Effector CD8-positive, alpha-beta T cell (primary cell): ENCODE measurements at places on chromosomes 6 and 20.

DNA sequence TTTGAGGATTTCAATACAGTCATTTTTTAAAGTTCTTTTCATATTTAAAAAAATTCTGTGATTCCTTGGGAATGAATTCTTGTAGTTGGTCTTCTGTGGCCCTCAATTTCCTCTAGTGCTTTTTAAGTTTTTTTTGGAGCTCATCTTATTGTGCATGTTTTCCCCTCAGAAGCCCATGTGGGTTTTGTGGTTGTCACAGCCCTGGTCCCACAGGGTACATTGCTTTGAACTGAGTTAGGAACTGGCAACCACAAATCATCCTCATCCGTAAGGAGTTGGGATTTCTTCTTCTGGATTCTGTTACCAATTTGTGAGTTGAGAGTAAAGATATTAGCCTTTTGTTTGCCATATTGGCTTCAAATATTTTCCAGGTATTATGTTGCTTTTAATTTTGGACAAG, 89.9 kb downstream of the AKAP7 start:
- DNase-seq: no peak

- no peak for DNase-seq
These were observed 61.7 kb downstream of the RIPOR3 start for GRCh38 chr20:50629670-50630045.

- DNase-seq: no peak
These were observed 756.4 kb upstream of the MMS22L start for GRCh38 chr6:98039443-98039842.

DNA sequence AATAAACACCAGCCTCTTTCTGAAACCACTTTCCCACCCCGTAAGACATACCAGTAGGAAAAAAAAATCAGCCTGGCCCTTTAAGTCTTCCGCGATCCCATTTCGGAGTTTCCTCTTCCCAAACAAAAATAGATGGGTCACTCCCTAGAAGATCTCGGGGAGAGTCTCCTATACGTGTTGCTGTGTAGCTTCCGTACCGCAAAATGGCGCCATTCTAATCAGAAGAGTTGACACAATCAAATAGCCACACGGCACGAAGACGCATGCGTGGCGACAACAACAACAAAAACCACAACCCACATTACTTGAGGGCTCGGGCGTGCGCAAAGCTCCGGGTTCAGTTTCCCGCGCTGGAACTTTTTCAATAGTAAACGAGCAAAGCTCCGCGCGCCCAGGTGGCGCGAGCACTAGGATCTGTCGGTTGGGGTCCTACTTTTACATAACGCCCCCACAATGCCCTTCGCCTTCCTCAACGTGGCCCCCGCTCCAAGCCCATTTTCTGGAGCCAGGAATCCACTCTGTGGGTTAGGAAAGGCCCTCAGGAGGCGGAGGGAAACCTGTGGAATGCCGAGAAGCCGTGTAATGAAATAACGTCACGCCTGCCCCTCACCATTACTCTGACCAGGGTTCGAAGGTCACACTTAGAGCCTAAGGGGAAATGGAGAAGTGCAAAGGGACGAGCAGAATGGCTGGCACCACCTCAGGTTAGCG, at the start of gene GPANK1:
Gene GPANK1, minus strand, starts transcription at position 208 of the 711 bp plus-strand sequence. CDS start 519 bp downstream, outside the sequence.
- peak; percentile 82 for DNase-seq

DNA sequence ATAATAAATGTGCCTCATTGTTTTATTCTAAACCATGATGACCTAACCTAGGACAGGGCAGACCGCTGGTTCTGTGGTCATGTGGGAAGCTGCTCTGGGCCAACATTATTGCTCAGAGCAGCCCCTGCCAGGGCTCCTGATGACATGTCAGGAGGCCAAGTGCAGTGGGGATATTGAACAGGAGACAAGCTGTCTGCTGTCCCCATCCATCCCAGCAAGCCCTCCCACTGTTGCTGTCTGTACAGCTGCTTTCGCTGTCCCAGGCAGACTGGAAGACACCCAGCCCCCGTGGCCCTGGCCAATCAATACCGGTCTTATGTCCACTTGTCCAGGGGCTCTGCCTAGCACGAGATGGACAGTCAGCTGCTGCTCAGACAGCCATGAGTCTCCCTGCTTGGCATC, 43.2 kb upstream of the FNDC1 start:
- no peak for DNase-seq

DNA sequence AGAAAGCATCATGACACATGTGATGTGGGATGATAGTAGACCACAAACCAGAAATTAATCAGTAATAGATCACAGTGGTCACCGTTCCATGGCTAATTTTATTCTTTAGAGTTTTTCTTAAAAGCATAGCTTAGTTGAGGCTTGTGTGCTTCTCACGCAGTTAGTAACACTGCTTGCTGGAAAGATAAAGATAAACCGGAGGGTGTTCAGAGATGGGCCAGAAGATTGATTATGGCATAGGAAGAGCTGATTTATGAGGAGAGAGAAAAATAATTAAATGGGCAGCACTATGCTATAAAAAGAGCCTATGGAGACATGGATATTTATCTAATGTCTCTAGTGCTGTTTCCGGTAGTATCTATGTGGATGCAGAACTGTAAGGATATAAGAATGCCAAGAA, 173.6 kb downstream of the MMS22L start:
- no peak for DNase-seq

DNA sequence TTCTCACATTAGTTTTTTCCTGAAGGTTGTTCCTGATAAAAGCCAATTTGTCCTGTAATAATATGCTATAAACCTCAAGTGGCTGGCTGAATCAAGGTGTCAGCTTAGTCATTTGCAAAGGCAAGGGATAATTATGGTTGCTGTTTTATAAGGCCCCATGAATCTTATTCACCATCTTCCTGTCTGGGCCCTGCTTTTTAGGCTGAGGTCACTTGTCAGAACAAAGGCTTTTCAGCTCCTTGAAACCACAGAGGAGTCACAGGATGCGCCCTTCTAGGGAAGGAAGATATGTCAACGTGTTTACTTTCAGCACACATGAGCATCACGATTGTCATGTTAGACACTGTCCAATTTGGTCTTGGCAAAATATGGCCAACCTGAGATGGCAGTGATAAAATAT, 64.8 kb upstream of the NAA20 start:
- DNase-seq: no peak

GRCh38 chr20:49505518-49505917, 23.1 kb upstream of the KCNB1 start:
- DNase-seq: no peak

DNA sequence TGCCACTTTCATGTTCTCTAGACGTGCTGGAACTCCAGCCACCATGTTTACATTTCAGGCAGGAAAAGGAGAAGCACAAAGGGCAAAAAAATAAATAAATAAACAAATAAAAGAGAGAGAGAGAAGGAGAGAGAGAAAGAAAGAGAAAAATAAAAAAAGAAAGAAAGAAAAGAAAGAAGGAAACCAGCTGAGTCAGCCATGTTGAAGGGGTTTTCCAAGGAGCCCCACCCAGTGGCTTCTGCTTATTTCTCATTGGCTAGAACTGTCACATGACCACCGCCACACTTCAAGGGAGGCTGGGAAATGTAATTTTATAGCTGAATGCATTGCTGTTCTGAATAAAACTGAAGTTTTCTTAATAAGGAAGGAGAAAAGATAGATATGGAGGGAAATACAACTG, 71.1 kb downstream of the BFSP1 start:
- DNase-seq: no peak

DNA sequence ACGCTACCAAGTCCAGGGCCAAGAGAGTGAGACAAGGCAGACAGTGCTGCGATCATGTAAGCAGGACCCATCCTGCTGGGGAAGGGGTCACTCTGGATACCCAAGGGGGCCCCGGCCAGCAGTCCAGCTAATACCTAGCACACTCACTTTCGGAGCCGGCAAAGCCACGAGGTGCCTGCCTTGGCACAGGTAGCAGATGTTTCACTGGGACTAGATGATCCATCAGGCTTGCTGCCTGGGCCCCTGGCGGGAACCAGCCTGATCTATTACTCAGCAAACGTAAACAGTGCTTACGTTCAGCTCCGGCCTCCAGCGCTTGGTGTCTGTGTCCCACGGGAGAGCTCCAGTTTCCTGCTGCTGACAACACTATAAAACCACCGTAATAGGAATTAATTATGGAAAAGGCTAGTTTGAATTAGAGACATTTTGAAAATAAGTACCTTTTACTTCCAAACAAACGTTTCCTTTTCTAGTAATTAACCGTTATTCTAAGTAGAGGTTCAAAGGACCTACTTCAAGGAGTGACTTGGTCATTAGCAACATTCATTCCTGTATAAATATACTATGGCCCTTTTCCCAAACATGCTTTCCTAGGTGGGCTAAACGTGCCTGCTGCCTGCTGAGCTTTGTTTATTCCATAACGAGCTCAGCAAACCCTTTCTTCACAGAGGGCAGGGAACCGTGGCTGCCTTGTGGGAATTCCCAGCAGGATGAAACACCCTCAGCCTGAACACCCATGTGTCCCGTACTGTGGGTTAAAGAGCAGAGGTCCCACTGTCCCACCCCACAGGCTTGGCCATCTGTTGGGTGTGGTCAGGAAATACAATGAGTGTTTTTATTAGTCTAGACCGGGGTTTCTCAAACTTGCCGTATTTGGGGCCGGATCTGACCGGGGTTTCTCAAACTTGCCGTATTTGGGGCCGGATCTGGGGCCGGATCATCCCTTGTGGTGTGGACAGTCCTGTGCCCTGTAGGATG, 18.4 kb downstream of the SLC22A23 start:
- DNase-seq: no peak

DNA sequence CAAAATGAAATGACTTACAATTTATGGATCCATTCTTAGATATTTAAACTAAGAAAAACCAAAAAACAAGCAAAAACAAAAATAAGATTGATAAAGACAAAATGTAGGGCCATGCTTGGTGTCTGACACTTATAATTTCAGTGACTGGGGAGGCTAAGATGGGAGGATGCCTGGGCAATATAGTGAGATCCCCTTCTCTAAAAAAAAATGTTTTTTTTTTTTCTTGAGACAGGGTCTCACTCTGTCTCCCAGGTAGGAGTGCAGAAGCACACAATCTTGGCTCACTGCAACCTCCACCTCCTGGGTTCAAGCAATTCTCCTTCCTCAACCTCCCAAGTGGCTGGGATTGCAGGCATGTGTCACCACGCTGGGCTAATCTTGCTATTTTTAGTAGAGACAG, 92.4 kb downstream of the HFE start:
- DNase-seq: no peak

DNA sequence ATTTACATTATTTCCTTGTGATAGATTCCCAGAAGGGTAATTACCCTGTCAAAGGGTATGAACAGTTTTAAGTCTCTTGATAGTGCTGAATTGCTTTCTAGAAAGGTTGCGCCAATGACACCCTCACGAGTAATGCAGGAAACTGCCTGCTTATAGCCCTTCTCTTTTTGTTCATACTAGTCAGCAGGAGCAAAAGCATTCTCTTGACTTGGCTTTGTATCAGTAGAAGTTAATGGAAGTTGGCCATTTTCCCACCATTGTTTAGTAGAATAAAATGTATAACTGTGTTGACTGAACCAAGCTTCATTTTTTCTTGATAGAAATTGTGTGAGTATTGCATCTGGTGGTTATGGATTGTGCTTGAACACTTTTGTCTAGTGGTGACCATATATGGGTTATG, 100.1 kb downstream of the FARS2 start:
- no peak for DNase-seq

DNA sequence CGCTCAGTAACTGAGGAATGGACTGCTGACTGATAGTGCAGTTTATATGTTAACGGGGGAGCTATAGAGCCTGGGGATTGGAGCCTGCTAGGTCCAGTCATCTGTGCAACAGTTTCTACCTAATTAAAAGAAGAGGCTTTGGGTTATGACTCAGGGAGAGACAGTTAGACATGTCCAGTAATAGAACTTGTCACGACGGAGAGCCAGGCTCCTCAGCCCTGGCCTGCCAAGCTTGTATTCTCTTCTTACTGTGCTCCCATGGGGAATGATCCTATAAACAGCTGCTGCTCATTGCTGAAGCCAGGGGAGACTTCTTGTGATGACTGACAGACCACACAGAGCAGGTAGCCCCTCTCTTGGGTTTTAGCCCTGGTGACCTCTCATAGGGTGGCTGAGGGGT, 69.3 kb downstream of the SYNJ2 start:
- DNase-seq: no peak

DNA sequence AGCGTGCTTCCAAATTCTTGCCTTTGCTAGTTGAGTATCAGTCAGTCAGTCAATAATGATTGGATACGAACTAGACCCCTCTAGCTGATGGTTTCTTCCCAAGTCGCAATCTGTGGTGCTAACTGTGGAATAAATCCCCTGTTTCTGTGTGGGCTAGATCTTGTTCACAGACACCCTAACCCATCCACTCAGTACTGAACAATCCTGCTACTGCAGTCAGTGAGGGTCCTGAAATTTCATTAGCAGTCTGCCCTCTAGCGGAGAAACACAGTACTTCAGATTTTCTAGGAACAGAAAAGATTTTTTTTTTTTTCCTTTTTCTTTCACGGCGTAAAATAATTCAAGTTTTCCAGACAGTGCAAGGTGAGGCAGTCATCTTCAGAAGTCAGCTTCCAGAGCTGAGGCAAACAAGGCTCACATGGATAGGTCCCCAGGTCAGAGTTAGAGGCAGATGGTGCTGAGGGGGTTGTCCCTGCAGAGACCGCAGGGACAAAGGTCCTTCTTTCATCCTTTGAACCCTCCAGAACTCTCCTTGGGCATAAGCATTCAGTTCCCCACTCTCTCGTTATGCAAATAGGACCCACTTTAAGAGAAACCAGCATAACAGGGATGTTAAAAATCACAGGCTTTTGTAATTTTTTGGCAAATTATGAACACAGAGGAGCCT, 119.6 kb downstream of the SCML4 start:
- DNase-seq: no peak

DNA sequence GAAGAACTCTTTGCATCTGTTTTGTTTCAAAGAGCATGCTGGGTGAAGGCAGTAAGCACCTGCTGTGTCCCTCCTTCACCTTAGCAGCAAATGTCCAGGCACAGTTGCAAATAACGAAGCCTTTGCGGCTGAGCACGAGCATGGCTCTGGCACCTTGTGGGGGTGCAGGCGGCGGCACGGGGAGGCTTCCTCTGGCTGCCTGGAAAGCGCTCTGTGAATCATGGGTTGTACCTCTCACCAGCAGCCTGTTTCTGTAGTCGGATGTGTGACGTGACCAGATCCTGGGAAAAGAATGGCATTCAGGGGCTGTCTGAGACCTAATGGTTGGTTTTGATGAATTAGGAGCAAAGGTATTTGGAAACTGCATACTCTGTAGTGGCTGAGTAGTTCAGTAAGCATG, 144.8 kb downstream of the DTNBP1 start:
- no peak for DNase-seq

DNA sequence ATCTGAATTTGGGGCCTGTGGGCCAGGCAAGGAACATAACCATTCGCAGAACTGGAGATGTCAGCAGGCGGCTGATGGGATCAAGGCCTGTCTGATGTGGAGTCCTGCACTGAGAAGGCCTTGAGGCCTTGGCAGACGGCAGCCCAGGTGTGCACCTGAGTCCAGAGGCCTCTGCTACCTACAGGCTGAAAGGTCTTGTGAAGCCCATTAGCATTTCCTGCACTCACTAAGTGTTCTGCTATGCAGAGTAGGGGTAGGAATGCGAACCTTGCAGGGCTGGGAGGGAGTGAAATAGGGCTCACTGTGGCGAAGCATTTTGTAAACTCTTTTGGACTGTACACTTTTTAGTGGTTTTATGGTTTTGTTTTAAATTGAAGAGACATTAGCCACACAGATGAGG, 48.3 kb upstream of the RNF24 start:
- DNase-seq: no peak

GRCh38 chr20:37202267-37202943, 23.1 kb upstream of the MROH8 start:
- DNase-seq: no peak
